Activated B cell treated with CpG ODN at 0.5 μM for 24 hours (primary cell): ENCODE measurements at places on chromosomes 5 and 9.

DNA sequence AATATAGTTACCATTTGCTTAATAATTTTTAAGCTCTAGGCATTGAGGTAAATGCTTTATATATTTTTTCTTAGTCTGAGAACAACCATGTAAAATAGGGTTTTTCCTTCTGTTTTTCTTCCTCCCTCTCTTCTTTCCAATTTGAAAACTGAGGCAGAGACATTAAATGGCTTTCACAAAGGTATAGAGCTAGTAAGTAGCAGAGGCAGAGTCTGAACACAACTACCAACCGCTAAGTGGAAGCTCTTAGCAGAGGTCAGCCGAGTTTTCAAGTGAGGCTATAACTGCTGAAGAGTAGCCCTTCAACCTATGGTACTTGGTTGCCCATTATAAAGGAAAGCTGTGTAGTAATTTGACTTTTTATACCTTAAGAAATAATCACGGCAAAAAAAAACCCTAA is 187.1 kb downstream of the MEF2C start:
- DNase-seq: no peak

GRCh38 chr5:159873680-159874079 is 42.6 kb upstream of the ADRA1B start:
- DNase-seq: no peak

DNA sequence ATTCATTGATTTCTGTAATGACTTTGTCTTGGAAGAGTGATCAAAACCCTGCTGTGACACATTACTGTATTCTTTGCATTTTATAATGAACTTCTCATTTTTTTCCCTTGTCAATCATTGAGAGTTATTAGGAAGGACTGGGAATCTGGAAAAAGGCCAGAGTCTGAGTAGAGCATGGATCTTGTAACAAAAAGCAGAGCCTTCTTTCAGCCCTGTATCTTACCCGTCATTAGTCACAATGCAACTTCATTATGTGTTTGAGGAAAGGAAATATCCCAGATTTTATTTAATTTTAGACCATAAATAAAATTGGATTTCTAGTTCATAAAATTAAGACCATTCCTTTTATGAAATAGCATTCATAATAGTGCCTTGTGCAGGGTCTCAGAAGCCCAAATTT is 131.4 kb downstream of the ARHGEF28 start:
- DNase-seq: no peak

DNA sequence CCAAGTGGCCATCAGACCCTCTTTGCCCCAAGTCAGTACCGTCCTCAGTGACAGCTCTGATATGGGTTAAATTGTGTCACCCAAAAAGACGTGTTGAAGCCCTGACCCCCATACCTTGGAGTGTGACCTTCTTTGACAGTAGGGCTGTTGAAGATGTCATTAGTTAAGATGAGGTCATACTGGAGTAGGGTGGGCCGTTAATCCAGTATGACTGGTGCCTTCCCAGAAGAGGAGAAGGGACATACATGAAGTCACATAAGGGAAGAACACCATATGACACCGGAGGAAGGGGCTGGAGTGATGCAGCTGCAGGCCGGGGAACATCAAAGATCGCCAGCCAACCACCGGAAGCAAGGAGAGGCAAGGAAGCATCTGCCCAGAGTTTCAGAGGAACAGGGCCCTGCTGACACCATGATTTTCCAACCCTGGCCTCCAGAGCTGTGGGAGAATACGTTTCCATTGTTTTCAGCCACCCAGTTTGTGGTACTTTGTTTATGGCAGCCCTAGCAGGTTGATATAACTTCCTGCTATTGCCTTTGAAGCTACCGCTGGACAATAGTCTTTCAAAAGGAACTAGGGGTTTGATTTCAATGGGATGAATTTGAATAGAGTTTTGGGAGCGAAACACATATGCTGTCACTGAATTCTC is 36.4 kb upstream of the CPEB4 start:
- no peak for DNase-seq

DNA sequence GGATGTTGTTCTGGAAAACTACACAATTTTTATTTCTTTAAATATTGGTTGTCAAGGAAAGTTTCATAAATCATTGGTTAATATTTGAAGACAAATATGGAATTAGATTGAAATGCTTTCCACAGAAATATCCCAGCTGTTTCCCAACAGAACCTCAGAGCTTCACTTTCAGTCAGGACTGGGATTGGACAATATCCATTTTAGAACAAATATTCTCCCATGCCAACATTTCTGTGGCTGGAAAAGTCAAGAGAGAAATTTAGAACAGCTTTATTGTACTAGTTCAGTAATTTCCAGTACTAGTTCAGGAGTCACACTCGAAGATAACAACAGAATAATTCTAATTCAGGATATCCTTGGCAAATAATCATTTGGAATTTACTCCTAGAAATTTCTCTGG is 116.1 kb upstream of the TUT7 start:
- no peak for DNase-seq

DNA sequence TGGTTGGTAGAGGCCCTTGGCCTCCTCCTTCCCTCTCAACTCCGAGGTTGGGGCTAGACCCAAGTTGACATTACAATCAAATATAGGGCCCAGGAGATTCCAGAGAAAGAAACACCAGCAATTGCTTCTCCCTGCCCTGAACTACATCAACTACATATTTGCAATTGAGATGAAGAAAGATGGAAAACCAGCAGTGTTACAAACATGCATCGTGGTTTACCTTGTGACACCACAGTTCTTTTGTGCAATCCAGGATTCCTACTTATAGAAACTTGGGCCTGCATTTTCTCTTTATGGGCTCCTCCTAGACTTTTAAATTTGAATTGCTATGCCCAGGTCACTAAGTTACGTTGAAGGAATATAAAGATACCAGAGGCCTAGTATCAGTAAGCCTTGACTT is 126.7 kb downstream of the DCP2 start:
- no peak for DNase-seq

GRCh38 chr5:147427521-147428401 is 82.1 kb downstream of the DPYSL3 start:
- no peak for DNase-seq
